Activated CD8-positive, alpha-beta memory T cell treated with anti-CD3 and anti-CD28 coated beads for 24 hours (primary cell): ENCODE measurements at places on chromosomes 16 and 17.

GRCh38 chr16:86575754-86576557 is 2.4 kb upstream of the FOXL1 start:
- DNase-seq = peak; percentile 71

- no peak for DNase-seq
Observed at GRCh38 chr17:63039342-63039741, 73.3 kb downstream of the TANC2 start.

DNA sequence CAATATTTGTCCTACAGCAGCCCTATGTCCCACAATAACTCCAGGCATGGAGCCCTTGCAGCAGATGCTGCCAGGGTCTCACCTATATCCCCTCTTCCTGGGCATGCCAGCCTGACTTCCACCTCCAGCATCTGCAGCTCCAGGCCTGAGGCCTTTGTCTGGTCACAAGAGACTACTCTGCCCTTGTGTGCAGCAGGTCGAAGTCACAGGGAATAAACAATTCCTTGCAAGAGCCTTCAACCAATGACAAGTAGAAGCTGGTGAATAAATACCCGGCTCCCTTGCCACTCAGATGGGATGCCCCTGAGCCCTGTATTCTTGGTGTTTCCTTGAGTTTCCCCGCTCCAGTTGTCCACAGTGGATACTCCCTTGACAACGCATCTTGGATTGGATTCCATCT is 23.0 kb downstream of the CES1 start:
- DNase-seq = no peak

DNA sequence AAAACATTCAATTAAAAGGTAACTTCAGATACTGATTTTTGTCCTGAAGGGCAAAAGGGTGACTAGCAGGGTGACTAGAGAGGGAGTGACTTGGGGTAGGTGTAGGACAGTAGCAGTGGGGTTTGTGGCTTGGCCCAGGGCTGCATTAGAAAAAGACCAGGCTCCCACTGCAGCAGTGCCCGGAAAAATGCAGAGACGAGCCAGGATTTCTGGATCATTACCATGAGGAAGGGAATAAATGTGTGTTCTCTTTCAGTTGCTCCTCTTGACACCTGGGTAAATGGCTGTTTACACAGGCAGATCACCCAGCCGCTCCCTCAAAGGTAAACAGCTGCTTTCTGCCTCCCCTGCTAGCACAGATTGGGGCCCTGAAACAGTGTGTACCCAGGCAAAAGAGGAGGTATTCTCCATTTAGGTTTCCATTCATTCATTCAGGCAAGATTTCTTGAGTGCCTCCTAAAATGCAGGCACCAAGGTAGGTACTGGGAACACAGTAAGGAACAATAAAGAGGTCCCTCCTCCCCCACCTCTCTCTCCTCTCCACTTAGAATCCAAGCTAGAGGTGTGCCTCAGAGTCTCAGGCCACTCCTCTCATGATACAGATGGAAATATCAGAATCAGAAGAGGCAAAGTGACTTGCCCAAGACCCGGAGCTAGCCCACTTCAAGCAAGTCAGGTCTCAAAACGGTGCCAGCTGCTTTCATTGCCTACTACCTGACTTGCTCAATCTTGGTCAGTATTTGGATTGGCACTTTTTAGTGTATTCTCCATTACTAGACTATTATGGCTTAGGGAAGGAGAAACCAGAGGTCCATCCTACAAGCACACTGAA is 15.2 kb upstream of the TOX3 start:
- DNase-seq = no peak

GRCh38 chr16:61969077-61969382 is 67.2 kb downstream of the CDH8 start:
- no peak for DNase-seq

GRCh38 chr16:85270374-85270773 is 158.1 kb upstream of the CIBAR2 start:
- DNase-seq = no peak

- no peak for DNase-seq
Observed at GRCh38 chr16:28107232-28107631, 43.7 kb upstream of the GSG1L start.

GRCh38 chr17:696369-696768 is 18.3 kb downstream of the VPS53 start:
- no peak for DNase-seq

DNA sequence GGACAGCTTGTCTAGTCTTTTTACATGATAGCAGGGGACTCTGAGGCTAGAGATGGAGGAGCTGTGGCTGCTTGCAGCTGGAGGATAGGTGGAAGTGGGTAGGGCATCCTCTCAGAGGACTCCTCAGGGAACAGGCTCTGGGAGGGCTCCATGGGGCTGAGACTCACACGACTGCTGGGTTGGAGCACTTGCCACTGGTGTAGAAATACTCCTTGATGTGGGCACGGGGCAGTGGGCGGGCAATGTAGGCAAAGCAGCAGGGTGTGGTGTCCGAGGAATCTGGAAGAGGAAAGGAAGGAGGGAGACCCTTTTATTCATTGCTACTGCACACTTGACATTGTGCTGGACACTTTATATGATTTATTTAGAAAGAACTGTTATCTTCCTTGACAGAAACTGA is 1.8 kb downstream of the CCL5 start:
- no peak for DNase-seq

GRCh38 chr16:4315186-4316107 is at the start of gene GLIS2:
GLIS2 (plus strand) TSS chr16:4316067; CDS start chr16:4332281, 16,214 bp downstream.
- DNase-seq = peak; percentile 68

- DNase-seq = no peak
Observed at GRCh38 chr17:17590141-17590751, 1.3 kb downstream of the PEMT start.

DNA sequence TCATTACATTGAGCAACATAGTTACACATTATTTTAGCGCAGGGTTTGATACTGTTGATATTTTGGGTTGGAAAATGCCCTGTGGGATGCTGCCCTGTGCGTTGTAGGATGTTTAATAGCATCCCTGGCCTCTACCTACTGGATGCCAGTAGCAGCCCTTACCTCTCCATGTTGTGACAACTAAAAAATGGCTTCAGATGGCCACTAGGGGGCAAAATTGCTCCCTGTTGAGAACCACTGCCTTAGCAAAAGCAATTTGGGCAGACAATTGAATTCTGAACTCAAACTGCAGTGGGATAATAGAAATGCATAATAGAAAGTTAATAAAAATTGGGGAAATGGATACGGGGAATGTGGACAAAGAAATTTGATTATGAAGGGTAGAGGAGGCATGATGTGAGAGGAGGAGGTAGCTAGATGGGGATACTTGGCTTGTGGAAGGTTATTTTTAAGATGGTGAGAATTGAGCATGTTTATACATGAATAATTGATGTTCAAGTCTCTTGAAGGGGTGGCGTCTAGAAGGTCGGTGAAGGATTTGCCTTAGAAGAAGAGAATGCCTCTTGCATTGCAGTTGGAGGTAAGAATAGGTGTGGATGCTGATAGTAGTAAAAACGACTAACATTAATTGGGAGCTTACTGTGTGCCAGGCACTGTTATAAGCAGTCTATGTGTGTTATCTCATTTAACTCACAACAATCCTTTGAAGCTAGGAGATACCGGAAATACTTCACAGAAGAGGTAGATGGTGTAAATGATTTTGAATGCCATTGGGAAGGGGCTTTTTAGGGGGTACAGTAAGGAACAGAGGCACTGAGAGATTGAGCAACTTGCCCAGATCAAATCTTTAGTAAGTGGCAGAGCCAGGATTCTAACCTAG is 19.0 kb downstream of the HEATR9 start:
- peak; percentile 73 for DNase-seq

GRCh38 chr16:30786115-30786935 is 680 bp downstream of the ZNF629 start:
- DNase-seq = no peak

GRCh38 chr16:73172241-73172972 is 124.5 kb upstream of the ZFHX3 start:
- DNase-seq = no peak

DNA sequence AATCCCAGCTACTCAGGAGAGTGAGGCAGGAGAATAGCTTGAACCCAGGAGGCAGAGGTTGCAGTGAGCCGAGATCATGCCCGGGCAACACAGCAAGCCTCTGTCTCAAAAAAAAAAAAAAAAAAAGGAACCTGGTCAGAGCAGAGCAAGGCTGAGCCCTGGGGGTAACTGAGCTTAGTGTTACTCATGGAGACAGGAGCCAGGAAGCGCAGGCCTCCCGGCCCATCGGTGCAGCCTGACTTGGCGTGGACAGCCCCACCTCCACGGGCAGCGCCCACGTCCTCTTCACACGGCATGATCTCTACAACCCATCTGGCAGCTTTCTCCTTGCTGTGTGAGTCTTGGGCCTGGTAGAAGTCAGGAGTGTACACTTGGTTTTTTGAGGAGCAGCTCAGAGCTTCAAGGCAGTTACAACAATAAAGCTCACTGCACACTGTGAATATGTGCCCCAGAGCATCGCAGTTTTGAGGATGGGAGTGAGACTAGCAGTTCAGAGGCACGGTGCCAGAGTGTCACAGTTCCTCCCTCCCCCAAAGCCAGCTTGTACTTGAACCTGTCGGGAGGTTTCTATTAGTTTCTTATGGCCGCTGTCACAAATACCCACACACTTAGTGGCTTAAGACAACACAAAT is 129.9 kb downstream of the RAP1GAP2 start:
- no peak for DNase-seq

DNA sequence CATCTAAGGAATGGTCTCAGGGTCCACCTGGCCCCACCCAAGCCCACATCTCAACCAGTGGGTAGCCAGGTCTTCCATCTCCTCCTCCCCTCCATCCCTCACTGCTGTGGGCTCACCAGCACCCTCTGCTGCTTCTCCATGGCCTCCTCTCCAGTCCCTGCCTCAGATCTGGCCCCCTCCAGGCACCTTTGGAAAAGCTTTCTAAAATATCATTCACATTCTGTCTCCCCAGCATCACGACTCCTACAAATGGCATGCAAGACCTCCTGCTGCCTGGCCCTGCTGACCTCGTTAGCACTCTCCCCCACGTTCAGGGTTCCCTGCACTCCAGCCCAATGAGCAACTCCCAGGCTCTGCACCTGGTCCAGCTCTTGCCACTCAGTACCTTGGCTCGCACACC is 13.7 kb downstream of the GLP2R start:
- no peak for DNase-seq

GRCh38 chr17:62865586-62865985 is 57.5 kb upstream of the MARCHF10 start:
- no peak for DNase-seq

GRCh38 chr16:35741546-35741945 is 2282.1 kb downstream of the TP53TG3F start:
- no peak for DNase-seq
